ENCODE measurements at places on chromosomes 3 and 15.

DNA sequence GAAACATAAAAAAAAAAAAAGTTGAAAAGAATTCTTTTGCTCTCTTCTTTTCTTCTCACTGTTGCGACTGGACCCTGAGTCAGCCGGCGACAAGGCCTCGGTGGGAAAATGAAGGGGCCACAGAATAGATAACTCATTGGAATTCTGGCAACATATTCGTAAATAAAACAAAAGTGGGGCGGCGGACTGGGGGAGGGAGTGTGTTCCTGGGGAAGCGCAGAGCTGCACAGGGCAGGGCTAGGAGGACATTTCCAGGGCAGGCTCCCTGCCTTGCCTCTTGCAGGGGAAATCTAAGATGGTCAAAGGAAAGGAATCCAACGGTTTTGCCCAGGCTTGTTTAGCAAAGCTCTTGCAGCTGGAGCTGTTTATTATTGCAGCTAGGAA lies 1042.8 kb upstream of the NR2F2 start:
- no peak for DNase-seq

DNA sequence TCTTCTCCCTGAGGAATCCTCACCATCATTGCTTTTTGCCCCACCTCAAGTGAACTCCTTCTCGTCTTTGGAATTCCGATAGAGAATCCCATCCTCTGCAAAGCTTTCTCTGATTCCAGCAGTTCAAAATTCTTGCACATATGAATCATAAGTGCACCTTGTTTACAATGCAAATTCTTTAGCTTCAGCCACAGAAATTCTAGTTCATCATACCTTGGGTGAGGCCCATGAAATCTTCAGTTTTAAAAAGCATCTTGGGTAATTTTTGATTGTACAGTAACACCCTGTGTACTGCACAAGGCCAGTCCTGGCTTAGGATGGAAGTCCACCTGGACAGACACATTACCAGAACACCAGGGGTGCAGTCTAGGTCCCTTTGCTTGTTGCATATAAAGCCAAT lies 30.8 kb downstream of the MDFIC2 start:
- DNase-seq: no peak

- no peak for DNase-seq
Measured at GRCh38 chr3:45414823-45415222, 26.4 kb downstream of the LARS2 start.

- DNase-seq: no peak
Measured at GRCh38 chr15:86743283-86743903, 663.7 kb downstream of the AGBL1 start.

- DNase-seq: no peak
Measured at GRCh38 chr3:35641920-35642527, 2.7 kb downstream of the ARPP21 start.

DNA sequence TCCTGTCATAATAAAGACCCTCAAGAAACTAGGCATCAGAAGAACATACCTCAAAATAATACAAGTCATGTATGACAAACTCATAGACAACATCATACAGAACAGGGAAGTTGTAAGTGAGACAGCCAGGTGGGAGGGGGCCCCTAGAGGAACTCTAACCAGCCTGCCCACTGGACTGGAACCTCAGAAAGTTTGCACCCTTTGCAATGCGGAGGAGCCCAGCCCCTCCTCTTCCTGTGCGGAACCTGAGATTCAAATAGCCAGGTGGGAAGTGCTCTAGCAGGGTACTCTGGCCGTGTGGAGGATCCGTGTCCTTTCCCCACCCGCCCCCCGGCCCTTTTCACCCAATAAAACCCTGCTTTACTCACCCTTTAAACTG lies 387.0 kb upstream of the CBLB start:
- no peak for DNase-seq

DNA sequence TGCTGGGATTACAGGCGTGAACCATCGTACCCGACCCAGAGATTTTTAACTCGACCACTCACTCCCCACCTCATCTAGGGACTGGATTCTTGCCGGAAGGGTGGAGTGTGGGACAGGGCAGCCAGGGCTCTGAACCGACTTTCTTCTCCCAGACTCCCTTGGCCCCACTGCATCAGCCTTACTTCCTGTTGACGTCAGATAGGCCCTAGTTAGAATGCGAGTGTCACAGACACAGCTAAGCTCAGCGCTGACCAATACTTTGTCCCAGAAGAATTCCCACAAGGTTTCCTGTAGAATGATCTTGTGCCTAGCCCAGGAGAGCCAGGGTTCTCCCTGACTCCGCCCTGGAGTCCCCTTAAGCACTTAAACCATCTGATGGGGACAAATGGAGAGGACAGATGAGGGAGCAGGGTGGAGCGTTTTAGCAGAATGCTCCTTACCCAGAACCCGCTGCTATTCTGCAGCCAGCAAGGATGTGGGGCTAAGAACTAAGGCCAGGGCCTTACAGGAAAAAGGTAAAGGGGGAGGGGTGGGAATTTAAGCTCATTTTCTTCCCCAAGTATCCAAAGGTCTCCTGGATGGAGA lies 5.8 kb upstream of the TUSC2 start:
- no peak for DNase-seq

GRCh38 chr15:95025924-95026728 lies 794.8 kb downstream of the MCTP2 start:
- DNase-seq: no peak

GRCh38 chr3:52422669-52423068 lies 22.2 kb downstream of the SEMA3G start:
- no peak for DNase-seq

DNA sequence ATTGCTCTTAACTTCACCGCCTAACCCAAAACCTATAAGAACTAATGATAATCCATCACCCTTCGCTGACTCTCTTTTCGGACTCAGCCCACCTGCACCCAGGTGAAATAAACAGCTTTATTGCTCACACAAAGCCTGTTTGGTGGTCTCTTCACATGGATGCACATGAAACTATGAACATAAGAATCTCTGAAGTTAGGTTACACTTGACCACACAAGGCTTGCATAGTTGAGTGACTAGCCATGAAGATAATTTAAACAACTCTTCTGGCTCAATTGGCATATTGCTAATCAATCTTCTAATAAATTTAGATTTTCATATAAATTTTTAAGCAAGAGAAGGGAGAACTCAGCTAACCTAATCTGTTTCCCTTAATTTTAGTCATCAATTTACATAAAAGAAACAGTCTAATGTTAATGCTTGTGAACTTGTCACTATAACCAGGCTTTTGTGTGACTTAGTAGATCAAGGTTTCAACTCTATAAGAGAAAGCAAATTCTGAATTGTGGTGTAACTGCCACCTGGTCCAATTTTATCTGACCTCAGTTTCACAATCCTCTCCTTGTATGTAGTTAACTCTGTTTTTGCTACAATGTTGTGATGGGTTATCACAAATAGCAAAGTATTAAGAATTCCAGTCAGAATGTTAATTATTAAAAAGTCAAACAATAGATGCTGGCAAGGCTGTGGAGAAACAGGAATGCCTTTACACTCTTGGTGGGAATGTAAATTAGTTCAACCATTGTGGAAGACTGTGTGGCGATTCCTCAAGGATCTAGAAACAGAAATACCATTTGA lies 82.0 kb downstream of the HHLA2 start:
- DNase-seq: no peak

All from AG04449 (cell line).